RPMI8226 (cell line): ENCODE measurements at places on chromosomes 12 and 14.

DNA sequence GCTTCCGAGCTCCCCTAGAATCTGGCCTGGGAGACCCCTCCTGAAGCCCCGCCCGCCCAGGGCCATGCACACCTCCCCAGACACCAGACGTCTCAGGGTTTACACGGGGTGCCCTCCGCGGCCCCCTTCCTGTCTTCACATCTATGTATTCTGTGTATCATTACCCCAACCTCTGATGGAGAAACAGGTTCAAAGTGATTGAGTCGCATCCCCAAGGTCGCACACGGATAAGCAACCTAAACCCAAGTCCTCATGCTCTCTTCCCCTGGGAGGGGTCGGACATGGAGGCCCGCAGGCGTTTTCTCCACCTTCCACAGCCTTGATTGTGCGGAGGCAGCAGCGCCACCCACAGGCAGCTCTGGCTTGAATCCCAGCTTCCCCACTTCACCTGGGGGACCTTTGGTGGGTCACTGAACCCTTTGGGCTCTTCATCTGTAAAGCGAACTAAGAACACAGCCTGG is 237.3 kb downstream of the BCL11B start:
- DNase-seq = no peak

GRCh38 chr14:23492618-23493272 is 23.2 kb downstream of the NGDN start:
- DNase-seq = no peak

- DNase-seq = no peak
These were observed 299.4 kb upstream of the NOVA1 start for GRCh38 chr14:26897196-26897595.

- no peak for DNase-seq
These were observed 50.1 kb upstream of the STK38L start for GRCh38 chr12:27193854-27194544.

- no peak for DNase-seq
These were observed 129.9 kb downstream of the NPAS3 start for GRCh38 chr14:33068626-33069025.

DNA sequence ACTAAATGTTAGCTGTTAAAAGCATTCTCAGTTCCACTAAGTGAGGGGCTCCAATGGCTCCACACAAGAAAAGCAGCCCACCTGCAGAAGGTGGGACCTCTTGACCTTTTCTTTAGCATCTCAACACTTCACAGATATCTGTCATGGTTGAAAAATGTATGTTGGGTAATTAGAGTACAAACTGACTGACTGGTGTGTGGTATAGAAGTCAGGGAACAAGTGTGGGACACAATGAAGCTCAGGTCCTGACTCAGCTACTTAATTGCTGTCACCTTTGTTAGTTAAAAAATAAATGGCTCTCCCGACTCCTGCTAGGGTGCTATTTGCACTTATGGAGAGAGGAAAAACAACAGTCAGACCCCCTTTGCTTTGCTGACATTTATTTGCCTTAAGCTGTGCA is 299.0 kb downstream of the TTC6 start:
- no peak for DNase-seq

DNA sequence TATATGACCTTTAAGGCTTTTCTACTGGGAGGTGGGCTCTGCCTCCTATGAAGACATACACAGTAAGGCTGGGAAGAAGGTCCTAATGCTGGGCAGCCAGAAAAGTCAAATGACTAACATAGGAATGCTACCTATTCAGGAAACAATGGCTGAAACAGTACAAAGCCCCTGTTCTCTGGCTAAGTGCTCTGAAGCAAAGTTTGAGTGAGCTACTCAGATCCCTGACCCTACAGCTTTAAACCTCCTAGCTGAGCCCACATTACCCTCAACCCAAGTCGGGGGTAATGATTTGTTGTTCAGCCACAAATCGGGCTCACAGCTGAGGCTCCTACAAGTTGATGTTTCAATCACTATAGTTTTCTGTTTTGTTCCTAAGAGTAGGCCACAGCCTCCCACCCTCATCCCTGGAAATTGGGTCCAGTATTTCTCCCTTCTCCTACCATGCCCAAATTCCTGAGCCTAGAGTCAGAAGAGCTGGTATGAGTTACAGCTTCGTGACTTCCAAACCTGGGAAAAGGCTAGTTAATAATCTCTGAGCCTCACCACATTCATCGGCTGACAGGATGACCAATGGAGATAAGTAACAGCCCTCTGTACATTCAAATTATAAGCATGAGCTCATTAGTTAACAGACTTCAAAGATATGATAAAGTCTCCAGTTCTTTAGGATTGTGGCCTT is 46.5 kb downstream of the BTBD7 start:
- no peak for DNase-seq

- peak; percentile 78 for DNase-seq
These were observed 1.0 kb downstream of the NACA start for GRCh38 chr12:56723889-56724700.

DNA sequence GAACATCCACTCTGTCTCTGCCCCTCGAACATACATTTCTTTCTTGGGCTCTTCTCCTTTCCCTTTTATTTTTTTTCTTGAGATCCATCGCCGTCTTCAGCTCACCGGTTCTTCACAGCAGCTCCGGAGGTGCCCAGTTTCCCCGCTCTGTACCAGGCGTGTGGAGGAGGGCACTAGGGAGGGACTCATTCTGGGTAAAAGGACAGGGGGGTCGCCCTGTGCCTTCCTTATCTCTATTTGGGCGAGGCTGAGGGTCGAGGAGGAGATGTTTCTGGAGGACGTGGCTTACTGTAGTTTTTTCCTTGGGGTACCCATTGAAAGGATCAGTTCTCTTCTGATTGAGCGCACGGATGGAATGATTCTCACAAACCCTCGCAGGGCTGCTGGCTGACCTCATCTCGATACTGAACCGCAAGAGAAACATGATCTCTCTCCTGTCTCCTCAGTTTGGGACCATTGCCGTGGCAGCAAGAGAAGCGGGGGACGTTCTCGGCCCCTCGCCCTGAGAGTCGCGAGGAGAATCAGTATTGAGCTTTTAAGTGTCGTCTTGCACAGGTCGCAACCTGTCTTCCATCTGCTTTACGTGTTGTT is 386 bp downstream of the LIN52 start:
- peak; percentile 3 for DNase-seq

- no peak for DNase-seq
These were observed 186.9 kb downstream of the DIO2 start for GRCh38 chr14:80024417-80024816.

DNA sequence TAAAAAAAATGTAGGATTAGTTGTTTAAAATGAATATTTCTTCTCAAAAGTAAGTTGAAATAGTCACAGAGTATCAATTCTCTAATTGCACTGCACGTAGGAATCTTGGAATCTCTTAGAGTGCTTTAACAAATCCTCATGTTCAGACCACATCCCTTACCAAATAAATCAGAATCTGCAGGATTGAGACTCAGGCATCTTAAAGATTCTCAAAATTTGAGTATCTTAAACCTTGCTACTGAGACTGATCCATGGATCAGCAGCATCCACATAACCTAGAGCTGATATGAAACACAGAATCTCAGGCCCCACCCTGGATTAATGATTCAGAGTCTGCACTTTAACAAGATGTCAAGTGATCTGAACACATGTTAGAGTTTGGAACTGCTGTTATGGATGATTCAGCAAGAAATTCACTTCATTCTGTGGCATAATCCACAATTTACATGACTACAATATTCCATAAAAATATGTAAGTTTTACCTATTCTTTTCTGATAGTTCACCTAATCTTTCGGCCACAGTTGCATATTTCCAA is 58.7 kb downstream of the ADAMTS20 start:
- DNase-seq = no peak

DNA sequence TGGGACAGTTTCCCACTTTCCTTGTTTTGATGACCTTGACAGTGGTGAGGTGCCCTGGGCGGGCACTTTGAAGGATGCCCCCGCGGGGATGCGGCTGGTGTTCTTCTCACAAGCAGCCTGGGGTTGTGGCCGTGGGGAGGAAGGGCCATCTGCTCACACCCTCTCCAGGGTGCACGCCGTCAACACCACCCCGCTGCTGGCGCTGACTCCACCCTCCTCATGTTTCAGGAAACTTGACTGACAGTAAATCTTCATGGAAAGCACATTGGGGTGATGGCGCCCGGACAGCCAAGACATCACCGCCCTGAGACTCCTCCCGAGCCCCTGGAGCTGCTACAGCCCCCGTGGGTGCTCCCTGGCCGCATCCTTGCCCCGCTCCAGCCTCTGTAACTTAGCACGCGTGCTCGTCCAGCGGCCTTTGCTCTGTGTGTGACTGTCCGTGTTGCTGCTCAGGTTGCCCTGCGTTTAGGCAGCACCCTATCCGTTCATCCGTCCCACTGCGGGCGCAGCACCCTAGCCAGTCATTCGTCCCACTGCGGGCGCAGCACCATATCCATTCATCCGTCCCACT is 150.2 kb upstream of the C14orf180 start:
- no peak for DNase-seq
